ENCODE measurements at places on chromosomes 2 and 18.

DNA sequence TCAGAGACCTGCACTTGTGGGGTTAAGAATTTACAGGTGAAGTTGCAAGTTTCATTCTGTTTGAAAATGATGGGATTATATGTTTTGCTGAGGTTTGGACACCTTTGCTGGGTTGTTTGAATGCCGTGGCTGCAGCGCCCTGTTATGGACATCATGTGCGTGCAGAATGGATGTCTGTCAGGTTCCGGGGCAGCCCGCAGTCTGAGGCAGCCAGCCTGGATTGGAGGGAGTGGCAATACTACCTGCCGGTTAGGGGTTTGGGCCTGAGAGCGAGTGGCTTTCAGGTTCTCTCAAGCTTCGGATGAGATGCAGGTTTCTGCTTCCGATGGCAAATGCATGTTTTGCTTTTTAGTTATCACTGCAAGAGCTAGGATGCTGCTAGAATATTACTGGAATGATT is 1.1 kb downstream of the CASP8 start:
- peak; percentile 83 for DNase-seq

DNA sequence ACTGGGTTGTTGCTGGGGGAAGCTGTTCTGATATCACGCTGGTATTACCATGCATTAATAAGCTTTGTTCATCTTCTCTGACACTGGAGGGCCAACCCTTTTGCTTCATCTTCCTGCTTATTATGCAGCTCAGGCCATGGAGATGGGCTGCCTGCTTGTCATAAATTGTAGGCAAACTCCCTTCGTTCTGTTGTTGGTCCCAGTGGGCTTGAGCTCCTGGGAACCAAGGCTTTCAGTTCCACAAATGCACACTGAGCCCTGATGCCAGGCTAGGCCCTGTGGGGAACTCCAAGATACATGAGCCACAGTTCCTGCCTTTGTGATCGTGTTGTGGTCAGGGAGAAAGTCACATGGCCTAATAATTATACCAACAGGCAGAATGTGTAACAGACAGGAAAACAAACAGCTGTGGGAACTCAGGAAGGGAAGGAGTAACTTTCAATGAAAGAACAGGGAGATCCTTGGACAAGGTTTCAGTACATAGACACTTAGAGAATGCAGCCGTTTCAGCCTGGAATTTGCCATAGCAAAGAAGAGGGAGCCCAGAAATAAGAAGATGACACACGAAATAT is 49.0 kb upstream of the BCL2L11 start:
- no peak for DNase-seq

DNA sequence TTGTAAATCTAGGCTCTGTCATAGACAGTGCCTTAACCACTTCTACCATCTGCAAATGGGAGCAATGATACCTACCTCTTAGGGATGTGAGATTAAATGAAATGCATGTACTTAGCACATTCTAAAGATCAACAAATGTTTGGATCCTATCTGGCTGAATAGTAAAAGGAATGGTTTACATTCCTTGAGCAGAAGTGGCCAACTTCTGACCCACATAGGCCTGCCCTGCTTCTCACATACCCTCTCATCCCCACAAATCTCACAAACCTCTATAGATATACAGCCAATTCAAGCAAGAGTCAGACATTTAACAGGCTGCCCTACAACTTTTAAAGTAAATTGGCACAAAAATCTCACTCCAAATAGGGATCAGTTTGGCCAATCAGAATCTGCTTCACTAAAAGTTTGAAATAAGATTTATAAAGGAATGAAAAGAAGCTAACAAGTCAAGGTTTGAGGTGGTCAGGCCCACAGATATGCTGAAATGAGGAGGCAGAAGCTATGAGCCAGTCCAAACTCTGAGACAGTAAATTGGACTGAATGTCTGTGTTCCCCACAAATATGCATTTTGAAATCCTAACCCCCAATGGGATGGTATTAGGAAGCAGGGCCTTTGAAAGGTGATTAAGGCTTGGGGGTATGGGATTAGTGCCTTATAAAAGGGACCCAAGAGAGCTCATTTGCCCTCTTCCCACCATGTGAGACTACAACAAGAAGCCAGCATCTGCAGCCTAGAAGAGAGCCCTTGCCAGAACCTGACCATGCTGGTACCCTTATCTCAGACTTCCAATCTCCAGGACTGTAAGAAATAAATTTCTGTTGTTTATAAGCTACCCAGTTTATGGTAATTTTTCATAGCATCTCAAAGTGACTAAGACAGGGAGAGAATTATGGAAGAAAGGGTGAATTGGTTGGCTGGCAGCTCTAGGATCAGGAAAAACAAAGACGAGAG is 227.8 kb upstream of the RBMS1 start:
- no peak for DNase-seq

DNA sequence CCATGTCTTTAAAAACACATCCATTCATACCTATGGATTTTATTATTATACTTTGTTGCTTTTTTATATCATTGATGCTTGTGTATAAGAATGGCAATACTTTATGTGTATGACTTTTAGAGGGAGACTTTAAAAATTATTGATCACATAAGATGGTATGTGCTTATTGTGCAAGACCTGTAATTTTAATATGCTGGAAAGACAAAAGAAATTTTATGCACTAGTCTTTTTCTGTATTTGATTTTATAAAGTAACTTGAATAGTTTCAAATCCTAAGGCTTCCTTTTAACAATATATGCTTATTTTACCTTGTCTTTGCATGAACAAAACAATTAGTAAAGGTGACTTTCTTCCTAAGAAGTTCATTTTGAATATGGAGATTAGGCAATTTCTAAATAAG is 226.4 kb downstream of the PARD3B start:
- no peak for DNase-seq

DNA sequence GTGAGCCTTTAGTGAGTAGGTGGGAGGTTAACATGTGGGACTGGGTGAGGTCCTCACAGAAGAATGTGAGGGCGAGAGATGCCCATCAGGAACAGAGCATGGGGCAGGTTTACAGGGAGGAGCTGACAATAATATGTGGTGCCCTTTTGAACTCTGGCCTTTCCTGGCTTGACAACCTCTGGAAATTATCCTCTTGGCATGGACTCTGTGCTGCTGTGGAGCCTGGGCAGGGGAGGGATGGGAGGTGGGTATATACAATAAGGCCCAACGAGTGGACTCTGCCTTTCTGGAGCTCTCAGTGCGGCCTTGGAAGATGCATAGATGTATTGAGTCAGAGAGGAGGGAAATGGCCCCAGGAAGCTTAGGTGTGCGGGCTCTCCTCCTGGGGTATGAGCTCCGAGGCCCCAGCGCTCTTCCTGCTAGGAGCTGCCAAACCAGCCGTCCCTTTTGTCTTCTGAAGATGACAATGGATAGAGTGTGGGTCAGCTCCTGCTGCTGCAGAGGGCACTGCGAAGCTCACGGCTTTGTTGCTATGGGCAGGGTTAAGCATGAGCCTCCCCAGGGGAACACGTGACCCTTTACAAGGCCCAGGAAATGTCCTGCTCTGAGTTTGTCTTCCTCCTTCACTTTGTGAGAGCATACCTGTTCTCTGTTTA is 8.7 kb upstream of the PSD4 start:
- no peak for DNase-seq

GRCh38 chr2:235162082-235162836 is 210.4 kb downstream of the SH3BP4 start:
- no peak for DNase-seq
